ENCODE measurements at places on chromosomes 12 and 14.

GRCh38 chr12:58819345-58819744 is 101.0 kb downstream of the LRIG3 start:
- DNase-seq: no peak

DNA sequence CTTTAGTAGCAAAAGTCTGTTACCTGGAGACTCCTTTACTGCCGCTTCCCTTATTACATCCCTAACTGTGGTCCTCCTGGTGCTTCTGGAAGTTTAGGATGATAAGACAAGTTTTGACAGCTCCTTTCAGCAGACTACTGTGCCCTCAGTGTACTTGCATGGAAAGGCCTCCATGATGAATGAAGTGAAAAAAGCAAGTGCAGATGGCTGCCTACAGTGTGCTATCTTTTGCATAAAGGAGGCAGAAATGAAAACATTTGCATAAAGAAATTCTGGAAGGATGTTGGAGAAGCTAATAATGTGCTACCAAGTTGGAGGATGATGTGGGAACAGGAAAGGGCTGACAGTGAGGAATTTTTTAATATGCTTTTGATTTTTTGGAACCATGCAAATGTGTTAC is 4.5 kb downstream of the TCTN2 start:
- DNase-seq: no peak

DNA sequence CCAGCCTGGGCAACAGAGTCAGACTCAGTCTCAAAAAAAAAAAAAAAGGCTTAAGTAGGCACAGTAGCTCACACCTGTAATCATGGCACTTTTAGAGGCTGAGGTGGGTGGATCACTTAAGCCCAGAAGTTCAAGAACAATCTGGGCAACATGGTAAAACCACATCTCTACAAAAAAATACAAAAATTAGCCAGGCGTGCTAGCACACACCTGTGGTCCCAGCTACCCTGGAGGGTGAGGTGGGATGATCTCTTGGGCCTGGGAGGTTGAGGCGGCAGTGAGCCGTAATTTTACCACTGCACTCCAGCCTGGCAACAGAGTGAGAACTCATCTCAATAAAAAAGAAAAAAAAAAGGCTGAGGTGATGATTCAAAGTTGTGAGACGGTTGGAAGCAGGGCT is 9.1 kb upstream of the RESF1 start:
- DNase-seq: no peak

- DNase-seq: no peak
Observed at GRCh38 chr14:93269341-93270068, 62.4 kb downstream of the UBR7 start.

- no peak for DNase-seq
Observed at GRCh38 chr14:67392800-67393199, 19.2 kb downstream of the PLEK2 start.
